Natural killer cell (primary cell): ENCODE measurements at places on chromosomes 13 and 19.

GRCh38 chr19:1068009-1069001 is 1.3 kb downstream of the ARHGAP45 start:
- no peaks in the 10 kb centered on the region for H3K27me3 ChIP-seq
- H3K36me3 ChIP-seq = peaks cover 40% of the 10 kb centered on the region
- peak overlapping the region; percentile 94 for H3K27ac ChIP-seq
- peak; percentile 63 for DNase-seq
- H3K4me1 ChIP-seq = peaks cover 80% of the 10 kb centered on the region
- H3K4me3 ChIP-seq = peak overlapping the region; percentile 97

DNA sequence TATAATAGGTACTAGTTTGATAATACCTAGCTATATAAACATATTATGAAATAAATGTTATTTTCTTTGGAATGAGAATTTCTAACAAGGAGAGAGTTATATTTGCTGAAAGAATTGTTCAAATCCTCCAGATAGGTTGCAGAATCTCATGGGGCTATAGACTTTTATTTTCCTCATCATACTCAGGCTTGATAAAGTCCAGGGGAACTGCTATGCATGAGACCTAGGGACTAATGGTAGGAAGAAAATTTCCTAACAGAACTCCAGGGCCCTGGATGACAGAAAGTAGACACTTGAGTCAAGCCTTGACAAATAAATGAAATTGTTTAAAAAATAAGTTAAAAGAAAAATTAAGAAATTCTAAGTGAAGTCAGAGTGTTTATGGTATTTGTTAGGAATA is 138.5 kb upstream of the DACH1 start:
- no peak for DNase-seq
- no peaks in the 10 kb centered on the region for H3K4me1 ChIP-seq
- H3K4me3 ChIP-seq = no peak overlapping the region
- no peaks in the 10 kb centered on the region for H3K27me3 ChIP-seq

- no peak overlapping the region for H3K4me3 ChIP-seq
- peaks cover 30% of the 10 kb centered on the region for H3K36me3 ChIP-seq
- peak; percentile 30 for DNase-seq
- no peaks in the 10 kb centered on the region for H3K27me3 ChIP-seq
- H3K27ac ChIP-seq = no peak overlapping the region
- peaks cover 3% of the 10 kb centered on the region for H3K4me1 ChIP-seq
Measured at GRCh38 chr19:10260141-10260584, 8.1 kb downstream of the MRPL4 start.

DNA sequence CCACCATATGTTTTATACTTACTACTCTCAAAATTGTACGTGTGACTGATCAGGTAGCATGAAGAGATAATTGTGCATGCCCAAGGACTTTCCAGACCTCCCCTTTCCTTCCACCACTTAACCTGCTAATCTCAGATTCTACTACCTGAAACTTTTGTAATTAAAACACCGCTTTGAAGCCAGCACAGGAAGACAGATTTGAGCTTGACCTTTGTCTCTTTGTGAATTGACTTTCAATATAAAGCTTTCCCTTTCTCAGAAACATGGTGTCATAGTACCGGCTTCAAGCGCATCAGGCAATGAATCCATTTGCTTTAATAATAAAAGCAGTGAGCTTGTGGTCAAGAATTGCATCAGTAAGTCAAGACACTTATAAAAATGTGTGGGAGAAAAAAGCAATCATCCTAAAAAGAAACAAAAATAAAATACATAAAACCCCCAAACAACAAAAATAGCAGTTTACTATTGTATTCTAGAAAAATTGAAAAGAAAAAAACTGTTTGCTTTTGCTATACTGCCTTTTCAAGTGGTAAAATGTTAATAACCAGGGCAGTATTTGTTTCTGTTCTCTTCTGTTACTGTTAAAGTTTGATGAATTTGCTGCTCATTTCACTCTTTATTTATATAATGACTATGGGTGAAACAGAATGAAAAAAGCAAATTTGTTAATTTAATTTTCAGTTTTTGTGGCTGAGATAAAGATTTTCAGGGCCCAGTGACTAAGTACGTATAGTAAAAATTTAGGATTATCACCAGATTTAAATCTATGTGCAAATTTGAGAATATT is 2075.3 kb downstream of the PCDH9 start:
- peak overlapping the region; percentile 35 for H3K27ac ChIP-seq
- no peak overlapping the region for H3K4me3 ChIP-seq
- no peaks in the 10 kb centered on the region for H3K27me3 ChIP-seq
- no peak for DNase-seq

GRCh38 chr13:40333226-40333625 is 333.2 kb downstream of the FOXO1 start:
- no peaks in the 10 kb centered on the region for H3K27me3 ChIP-seq
- no peak overlapping the region for H3K27ac ChIP-seq
- no peak overlapping the region for H3K4me3 ChIP-seq
- H3K36me3 ChIP-seq = no peaks in the 10 kb centered on the region
- H3K4me1 ChIP-seq = no peaks in the 10 kb centered on the region

- peak overlapping the region; percentile 95 for H3K4me3 ChIP-seq
- peak; percentile 62 for DNase-seq
- peaks cover 28% of the 10 kb centered on the region for H3K4me1 ChIP-seq
- peaks cover 20% of the 10 kb centered on the region for H3K27me3 ChIP-seq
Measured at GRCh38 chr19:48445256-48445605, 552 bp upstream of the GRWD1 start.

GRCh38 chr19:16263141-16263761 is 61.4 kb upstream of the KLF2 start:
- peaks cover 79% of the 10 kb centered on the region for H3K4me1 ChIP-seq
- no peak overlapping the region for H3K4me3 ChIP-seq
- H3K36me3 ChIP-seq = no peaks in the 10 kb centered on the region
- no peaks in the 10 kb centered on the region for H3K27me3 ChIP-seq
- H3K27ac ChIP-seq = peak overlapping the region; percentile 57

DNA sequence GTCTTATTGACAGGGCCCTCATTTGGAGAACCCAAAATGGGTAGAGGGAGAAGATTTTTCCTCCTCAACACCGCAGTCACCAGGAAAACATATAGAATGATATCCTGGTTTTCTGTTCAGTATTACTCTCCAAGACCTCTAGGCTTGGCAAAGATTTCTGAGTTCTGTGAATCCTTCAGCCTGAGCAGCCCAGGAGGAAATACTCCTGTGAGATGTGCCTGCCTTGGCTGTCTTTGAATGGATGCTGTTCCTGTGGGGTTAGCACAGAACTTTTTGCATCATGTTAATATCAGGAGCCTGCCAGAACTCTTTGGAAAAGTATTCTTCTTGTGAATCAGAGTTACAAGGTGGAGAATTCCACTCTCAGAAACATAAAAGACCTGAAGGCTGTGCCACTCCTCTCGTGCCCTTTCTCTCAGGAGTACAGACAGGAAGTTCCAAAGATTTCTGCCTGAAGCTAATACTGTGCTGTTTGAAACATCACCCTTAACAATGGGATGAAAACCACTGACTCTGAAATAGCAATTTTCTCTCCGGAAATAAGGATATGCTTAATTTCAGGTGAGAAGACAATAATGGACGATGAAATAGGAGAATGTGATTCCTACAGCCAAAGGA is 520.1 kb upstream of the NBEA start:
- no peaks in the 10 kb centered on the region for H3K27me3 ChIP-seq
- H3K4me3 ChIP-seq = no peak overlapping the region
- no peaks in the 10 kb centered on the region for H3K4me1 ChIP-seq

- H3K4me1 ChIP-seq = no peaks in the 10 kb centered on the region
- DNase-seq = no peak
- peaks cover 30% of the 10 kb centered on the region for H3K27me3 ChIP-seq
- H3K36me3 ChIP-seq = no peaks in the 10 kb centered on the region
Measured at GRCh38 chr13:83881917-83882605, at the start of gene SLITRK1. Gene SLITRK1 (minus strand): TSS chr13:83882474. CDS start chr13:83881507, 967 bp downstream.

DNA sequence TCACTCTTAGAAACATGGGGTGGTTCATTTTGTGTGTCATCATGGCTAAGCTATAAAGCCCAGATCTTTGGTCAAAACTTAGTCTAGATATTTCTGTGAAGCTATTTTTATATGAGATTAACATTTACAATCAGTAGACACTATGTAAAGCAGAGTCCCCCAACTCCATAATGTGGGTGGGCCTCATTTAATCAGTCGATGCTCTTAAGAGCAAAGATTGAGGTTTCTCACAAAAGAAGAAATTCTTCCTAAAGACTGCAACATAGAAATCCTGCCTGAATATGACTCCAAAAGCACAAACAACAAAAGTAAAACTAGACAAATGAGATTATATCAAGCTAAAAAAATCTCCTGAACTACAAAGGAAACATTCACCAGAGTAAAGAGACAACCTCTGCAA is 642.2 kb downstream of the DIAPH3 start:
- no peaks in the 10 kb centered on the region for H3K4me1 ChIP-seq
- H3K27me3 ChIP-seq = no peaks in the 10 kb centered on the region
- no peaks in the 10 kb centered on the region for H3K36me3 ChIP-seq
- no peak overlapping the region for H3K4me3 ChIP-seq
- H3K27ac ChIP-seq = no peak overlapping the region

- H3K4me3 ChIP-seq = no peak overlapping the region
- no peaks in the 10 kb centered on the region for H3K36me3 ChIP-seq
- H3K4me1 ChIP-seq = no peaks in the 10 kb centered on the region
- no peak for DNase-seq
Measured at GRCh38 chr13:85544756-85545155, 254.5 kb downstream of the SLITRK6 start.

DNA sequence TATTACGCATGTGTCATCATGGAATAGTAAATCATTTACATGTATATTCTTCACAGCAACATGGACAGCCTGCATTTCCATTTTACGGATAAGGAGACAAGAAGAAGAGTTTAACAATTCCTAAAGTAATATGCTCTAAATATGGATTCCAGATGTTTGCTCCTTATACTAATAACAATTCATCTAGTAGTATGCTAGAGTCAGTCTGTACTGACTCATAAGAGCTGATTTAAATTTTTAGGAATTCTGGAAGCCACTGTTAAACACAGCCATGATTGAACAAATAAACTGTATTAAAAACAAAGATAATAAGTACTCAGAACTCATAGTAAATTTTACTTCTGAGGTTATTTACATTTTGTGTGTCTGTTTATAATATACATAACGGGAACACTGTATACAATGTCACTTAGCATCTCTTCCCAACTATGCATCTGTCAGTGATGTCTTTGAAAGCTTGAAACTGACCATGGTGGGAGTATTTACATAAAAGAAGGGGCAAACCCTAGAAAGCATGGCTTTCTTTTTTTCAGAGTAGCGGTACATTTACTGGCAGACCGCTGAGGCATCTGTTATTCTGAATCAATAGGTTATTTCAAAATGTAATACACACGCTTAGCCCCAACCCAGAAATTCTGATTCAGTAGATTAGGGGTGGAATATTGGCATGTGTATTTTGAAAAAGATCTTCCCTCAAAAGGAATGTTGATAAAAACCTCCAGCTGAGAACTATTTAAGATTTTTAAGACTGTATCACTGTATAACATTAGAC is 12.9 kb downstream of the ZC3H13 start:
- H3K36me3 ChIP-seq = peaks cover 48% of the 10 kb centered on the region
- H3K4me3 ChIP-seq = no peak overlapping the region

DNA sequence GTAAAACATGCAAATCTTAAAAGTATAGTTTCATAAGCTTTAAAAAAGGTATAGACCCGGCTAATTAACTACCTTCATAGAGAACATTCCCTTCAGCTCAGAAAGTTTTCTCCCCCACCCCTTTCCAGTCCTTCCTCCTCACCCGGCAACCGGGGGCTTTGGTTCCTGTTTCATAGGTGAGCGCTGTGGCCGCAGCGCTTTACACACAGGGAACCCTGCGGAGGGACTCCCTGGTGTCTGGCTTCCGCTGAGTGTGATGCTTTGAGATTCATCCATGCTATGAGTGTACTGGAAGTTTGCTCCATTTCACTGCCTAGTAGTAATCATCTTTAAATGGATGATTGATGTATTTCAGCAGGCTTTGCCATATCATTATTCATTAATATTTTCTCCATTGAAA is 26.0 kb upstream of the PABPC3 start:
- no peak overlapping the region for H3K4me3 ChIP-seq
- no peaks in the 10 kb centered on the region for H3K36me3 ChIP-seq
- H3K4me1 ChIP-seq = no peaks in the 10 kb centered on the region
- no peak for DNase-seq
- peaks cover 2% of the 10 kb centered on the region for H3K27me3 ChIP-seq

DNA sequence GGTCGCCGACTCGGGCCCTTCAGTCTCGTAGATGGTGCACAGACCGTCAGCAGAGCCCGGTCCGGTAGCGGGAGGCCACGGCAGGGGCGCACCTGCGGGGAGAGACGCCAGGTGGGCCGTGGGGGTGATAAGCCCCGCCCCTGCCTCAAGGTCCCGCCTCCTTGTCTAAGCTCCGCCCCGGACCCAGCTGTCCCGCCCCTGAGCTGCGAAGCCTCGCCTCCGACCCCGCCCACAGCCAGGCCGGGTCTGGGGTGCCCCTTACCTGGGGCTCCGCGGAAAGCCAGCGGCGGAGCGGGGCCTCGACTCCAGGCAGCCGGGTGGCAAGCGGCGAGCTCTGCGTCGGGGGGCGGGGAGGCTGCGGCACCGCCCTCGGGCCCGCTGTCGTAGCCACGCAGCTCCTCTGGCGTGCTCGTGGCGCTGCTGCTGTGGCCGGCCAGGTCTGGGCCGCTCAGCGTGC is 4.7 kb downstream of the PRR36 start:
- H3K4me1 ChIP-seq = peaks cover 51% of the 10 kb centered on the region
- H3K27me3 ChIP-seq = peaks cover 22% of the 10 kb centered on the region
- peak overlapping the region; percentile 25 for H3K27ac ChIP-seq
- no peaks in the 10 kb centered on the region for H3K36me3 ChIP-seq

DNA sequence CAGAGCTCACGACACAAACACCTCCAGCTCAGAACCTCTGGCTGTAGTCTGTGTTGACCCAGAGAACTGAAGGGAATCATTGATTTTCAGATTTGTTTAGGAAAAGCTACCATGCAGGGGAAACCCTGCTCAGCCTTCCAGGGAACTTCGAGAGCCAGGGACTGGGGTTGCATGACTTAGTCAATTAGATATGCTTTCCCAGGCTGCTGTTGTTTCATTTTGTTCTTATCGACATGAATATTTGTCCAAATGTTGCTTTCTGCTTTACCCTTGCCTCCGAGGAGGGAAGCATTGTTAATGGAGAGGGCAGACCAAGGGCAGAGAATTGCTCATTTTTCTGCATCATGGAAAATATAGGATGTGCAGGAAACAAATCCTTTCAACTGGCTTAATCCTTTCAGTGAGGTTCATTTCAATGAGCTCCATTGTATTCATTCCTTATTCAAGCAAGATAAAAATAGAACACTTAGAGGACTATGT is 82.5 kb downstream of the KLF5 start:
- no peak overlapping the region for H3K4me3 ChIP-seq
- no peak overlapping the region for H3K27ac ChIP-seq
- H3K4me1 ChIP-seq = no peaks in the 10 kb centered on the region
- DNase-seq = no peak
- no peaks in the 10 kb centered on the region for H3K36me3 ChIP-seq
